ENCODE measurements at places on chromosomes 6 and 20. TPM values are rescaled to one million over a fixed set of nuclear protein-coding genes. Genes with fewer than 3 reads are reported as not detected.

GRCh38 chr20:49811825-49812506 is 662 bp upstream of the SLC9A8 start:
- peak; percentile 74 for DNase-seq

Gene STMN3
- total RNA-seq: 30.9 TPM

- no peak for DNase-seq
These were observed 7.0 kb upstream of the RIN2 start for GRCh38 chr20:19750907-19751636.

Gene SNRPB
- total RNA-seq: 674 TPM

DNA sequence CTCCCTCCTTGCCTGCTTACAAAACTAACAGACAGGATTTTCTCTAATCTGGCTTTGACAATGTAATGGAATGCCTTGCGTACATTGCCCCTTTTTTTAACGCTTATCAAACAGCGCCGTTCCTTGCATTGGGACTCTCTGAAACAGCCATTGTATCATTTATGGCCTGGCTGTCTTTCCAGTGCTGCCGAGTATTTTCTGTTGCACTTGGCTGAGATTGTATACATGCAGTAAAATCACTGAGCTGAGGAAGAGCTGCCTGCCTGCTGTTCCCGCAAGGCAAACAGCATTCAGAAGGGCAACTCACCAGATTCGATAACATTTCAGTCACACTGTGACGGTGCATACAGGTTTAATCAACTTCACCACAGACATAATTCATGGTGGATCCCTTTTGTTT is 106.0 kb downstream of the SH3BGRL2 start:
- DNase-seq: no peak

- no peak for DNase-seq
These were observed 27.8 kb upstream of the PREP start for GRCh38 chr6:105430685-105431084.

DNA sequence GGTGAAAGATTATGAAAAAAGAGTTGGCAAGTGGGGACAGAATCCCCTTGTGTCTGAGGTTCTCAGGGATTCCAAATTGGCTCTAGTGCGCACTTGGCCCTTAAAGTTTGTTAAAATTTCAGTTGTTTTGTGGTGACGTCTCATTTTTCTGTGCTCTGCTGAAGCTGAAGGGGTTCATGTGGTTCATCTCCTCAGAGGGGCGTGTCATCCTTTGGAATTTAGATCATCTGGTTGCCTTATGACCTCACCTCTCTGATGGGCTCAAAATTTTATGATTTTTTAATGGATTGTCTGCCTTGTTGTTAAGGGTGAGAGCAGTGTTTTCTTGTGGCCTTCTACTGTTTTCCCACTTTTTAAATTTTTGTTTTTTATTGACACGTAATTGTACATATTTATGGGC is 20.3 kb downstream of the CYB5R4 start:
- no peak for DNase-seq

GRCh38 chr6:30007132-30007764 is 53.8 kb upstream of the POLR1H start:
- no peak for DNase-seq

GRCh38 chr6:31560697-31561058 is 11.4 kb upstream of the LTA start:
- no peak for DNase-seq

DNA sequence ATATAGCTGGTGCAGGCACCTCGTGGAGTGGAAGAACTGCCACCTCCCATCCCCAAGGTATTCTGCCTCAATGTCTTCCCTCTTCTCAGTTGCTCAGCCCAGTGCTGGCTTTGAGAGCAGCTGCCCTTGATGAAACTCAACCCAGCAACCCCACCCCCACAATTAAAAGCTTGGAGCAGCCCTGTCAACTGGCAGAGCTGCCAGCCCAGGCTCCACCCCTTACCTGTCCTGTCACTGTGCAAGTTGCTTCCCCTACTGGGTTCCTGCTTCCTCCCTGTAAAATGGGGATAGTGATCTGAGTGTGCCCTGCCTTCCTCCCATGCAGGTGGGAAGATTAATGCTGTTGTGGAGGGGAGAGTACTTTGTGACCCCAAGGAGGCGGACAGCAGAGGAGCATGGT is 4.5 kb downstream of the TMEM63B start:
- no peak for DNase-seq

DNA sequence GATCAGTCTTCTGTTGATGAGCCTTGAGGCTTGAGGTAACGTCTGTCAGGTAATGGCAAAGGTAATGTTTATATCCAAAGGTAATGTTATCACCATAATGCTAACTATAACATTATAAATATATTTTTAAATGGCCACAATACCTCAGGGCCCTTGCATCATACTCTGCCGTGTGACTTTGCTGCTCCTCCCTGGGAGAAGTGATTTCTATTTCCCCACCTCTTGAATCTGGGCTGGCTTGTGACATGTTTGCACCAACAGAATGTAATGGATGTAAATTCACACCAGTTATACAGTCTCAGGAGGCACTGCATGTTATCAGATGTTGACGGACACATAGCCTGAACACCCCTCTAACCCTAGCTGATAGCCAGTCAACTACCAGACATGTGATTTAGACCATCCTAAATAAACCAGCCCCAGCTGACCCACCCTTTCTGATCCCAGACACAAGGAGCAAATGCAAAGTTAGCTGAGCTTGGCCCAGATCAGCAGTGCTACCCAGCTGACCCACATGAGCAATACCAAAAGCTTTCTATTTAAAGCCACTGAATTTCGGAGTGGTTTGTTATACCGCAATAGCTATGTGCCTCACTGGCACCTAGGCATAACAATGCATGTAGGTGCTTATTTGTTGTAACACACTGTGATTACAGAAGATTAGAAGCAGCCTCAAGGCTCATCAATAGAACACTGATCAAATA is 93.8 kb upstream of the SIRPA start:
- no peak for DNase-seq

Gene MCUR1
- total RNA-seq: 28.3 TPM

- DNase-seq: no peak
These were observed 250.3 kb downstream of the TTLL2 start for GRCh38 chr6:167575158-167575696.

DNA sequence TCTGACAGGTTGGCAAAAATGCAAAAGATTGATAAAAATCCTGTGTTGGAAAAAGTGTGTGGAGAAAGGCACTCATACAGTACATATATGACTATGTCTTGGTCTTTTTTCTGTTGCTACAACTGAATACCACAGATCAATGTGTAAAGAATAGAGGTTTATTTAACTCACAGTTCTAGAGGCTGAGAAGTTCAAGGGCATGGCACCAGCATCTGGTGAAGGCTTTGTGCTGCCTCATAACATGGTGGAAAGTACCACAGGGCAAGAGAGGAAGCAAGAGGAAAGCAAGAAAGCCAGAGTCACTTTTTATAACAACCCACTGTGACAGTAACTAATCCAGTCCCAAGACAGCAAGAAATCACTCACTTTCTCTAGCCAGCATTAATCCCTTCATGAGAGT is 57.5 kb downstream of the ALDH8A1 start:
- DNase-seq: no peak

- DNase-seq: no peak
These were observed 91.4 kb downstream of the FIG4 start for GRCh38 chr6:109782491-109782999.

DNA sequence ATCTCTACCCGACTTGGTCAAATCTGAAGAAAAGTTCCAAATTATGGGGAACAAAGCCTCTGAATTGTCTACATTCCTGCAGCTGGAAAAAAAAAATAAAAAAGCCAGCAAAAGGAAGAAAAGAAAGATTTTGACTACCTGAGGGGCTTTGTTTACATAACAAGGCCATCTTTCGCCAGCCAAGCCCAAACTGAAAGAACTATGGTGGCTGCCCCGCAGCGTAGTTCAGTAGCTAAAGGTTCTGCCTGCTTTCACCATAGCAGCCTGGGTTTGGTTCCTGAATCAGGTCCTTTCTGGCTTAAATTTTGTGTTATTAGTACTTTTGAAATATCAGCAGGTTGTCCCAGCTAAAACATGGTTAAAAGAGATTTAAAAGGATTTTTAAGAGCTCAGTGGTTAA is 35.4 kb downstream of the ZNF133 start:
- no peak for DNase-seq

DNA sequence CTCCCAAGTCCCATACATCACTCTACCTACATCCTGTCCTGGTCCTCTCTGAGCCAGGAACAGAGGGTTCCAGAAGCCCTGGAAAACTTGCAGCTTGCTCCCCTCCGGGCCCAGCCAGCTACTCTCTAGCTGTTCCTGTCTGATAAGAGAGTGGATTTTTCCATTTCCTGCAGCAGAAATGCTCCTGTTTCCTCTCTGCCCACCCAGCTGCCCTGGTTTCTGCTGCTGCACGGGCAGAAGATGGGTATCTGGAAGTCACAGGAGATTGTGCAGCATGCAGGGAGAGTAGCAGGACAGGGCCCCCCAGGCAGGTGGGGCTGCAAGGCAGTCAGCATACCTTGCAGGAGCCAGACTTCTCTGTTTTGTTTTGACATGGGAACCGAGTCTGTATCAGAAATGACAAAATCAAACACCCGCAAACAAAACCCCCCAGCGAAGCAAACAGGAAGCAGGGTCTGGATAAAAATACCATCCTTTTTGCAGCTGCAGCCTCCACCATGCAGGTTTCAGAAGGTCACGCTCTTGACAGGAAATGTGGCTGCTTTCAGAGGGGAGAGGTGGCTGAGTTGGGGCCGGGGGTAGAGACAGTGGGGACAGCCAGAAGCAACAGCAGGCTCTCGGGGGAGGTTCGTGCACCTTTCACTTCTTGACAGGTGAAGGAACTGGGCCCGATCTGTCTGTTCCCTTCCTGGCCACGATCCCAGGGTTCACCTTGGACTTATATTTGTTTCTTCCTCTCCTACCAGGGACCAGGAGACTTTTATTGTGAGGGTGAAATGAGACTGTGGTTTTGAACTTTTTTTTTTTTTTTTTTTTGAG is 50.8 kb upstream of the FAM83D start:
- DNase-seq: no peak

Gene TPD52L1
- 18.1 TPM for total RNA-seq

Gene RNGTT
- 17.0 TPM for total RNA-seq

Gene SRMS
- total RNA-seq: not detected

DNA sequence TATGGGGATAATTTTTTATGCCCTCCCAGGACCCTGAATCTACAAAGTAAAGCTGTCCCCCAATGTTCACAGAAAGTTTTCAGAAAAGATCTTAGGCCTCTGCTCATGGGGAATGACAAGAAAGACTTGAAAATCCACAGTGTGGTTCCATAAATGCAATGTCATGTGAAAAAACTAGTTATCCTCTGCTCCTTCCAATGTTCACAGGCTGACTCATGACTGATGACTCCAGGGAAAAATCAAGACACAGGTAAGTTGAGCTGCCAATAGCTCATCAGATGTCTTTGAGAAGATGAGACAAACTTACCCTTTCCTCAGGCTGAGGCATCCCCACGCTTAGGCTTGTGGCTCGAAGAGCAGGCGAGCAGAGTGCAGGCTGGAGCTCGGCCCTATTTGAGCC is 14.8 kb upstream of the BCLAF1 start:
- DNase-seq: no peak

DNA sequence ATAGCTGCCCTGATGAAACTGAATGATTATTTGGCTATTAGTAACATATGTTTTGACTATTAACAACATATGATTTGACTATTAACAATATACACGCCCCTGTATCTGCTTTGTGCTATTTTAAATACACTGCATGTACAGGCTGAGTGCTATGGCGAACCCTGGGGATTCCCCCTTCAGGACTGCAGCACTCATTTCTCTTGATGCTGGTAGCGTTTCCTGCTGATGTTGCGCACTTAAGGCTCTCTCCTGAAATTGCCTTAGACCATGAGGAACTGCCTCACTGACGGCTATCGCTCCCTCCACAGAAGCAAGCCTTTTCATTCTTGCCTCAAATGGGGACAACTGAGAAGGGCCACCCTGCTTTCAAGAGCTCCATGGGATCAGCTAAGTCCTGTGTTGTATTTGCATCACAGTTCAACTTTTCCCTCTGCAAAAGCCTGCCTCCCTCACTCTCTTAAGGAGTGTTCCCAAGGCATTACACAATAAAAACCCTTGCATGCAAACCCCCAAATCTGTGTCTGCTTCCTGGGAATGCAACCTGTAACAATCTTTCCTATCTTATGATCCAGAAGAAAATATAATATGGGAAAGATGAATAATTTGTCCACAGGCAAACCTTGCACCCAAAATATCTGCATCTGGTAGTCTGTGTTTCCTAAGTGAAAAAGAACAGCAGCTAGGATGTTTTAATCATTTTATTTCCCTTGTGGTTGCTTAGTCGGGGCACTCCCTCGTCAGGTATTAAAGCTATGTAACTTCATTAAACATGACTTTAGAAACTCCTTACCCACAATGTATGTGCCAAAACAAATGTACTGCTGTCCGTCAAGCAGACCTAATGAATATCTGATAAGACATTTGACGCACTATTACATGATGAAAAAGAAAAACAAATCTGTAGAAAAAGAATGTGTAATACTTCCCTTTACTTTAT is 456.4 kb downstream of the COL12A1 start:
- DNase-seq: no peak

DNA sequence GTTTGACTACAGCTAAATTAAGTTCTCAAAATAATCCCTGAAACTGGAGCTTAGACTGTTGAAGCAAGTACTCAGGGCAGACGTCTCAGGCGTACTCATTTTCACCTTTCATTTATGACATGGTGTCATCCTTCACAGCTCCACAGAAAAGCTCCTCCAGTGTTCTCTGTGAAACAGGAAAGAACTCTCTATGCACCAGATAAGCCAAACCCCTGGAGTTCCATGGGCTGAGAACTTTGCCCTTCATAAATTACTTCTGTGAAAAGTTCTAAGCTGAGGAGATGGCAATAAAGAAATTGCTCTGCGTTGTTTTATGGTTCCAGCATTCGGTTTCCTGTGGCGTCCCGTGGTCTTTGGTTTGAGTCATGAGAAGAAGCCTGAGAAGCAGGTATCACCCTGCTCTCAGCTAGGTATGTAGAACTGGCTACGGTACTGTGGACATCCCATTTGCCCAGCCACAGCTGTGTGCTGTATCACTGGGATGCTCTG is 20.2 kb upstream of the RREB1 start:
- DNase-seq: no peak

- DNase-seq: no peak
These were observed 310.8 kb downstream of the QKI start for GRCh38 chr6:163725008-163725941.

DNA sequence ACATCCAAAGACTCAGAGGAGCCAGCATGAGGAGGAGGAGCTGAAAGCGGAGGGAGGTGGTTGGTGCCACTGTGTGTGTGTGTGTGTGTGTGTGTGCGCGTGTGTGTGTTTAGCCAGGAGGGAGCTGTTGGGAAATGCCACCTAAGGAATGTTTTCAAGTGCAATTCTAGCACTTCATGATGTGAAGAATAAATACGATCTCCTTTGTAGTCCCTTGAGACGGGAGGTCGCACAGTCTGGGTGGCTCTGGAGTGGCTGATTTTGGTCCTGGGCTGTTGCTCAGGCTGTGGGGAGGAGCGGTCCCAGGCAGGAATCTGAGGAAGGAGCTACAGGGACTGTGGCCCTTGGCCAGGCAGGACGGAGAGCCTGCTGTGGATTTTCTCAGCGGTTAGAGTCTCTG is 93.7 kb downstream of the PPP1R14C start:
- DNase-seq: no peak
